NCI-H2081 (cell line): ENCODE measurements at places on chromosomes 3 and 15.

- DNase-seq, result no peak
Observed at GRCh38 chr3:52227766-52228165, 2.3 kb upstream of the TLR9 start.

DNA sequence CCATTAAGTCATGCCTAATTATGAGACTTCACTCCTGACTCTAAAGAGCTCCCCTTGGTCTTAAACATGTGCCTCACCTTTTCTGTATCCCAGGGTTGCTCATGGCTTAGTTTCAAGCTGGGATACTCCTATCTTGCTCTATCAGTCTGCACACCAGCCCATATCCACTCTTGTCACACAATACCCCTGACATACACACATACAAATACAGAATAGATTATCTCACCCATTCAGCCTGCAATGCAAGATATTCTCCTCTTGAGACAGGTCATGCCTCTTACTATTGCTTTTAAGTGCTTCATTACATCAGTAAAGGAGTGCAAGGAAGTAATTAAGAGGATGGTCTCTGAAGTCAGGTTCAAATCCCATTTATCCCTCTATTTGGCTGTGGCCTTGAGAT, 587.3 kb downstream of the IGSF11 start:
- DNase-seq, result no peak

DNA sequence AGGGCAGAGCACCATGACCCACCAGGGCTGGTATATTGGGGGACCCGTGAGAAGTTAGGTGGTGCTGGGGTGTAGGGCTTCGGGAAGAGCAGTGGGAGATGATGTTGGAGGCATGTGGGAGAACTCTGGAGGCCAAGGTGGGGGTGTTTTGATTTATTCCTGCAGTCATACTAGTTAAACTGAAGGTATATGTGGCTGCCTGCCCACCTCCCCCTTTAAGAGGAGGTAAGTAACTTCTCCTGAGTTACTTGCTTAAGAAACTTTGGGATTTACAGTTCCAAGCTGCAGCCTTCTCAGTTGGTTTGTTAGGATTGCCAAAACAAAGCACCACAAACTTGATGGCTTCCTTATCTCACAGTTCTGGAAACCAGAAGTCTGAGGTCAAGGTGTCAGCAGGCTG, 73.1 kb upstream of the AGBL1 start:
- DNase-seq, result no peak

DNA sequence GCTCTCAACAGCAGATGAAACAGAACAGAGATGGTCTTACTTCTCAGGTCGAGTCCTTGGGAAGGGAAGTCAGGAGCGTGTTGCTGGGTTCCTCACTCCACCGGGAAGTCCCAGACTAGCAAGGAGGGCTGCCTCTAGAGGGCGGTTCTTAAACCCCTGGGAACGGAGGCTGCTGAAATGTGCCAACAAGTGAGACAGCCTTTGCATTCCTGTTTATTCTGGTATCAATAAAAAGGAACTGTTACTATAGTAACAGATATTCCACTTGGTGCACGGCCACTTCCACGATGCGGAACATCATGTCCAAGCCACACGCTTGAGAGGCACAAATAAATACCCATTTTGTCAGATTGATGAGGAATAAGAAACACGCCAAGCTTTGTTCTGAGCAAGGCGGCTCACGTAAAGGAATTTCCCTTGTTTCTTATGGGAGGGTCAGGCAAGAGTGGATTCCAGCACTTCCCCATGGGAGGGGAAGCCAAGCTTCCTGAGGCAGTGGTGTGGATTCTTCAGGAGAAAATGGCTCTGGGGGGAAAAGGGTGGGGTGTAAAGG, at the start of gene FAM107A:
FAM107A (minus strand) TSS at position 123 of the 553 bp plus-strand sequence. CDS start 7,531 bp downstream, outside the sequence.
- no peak for DNase-seq

DNA sequence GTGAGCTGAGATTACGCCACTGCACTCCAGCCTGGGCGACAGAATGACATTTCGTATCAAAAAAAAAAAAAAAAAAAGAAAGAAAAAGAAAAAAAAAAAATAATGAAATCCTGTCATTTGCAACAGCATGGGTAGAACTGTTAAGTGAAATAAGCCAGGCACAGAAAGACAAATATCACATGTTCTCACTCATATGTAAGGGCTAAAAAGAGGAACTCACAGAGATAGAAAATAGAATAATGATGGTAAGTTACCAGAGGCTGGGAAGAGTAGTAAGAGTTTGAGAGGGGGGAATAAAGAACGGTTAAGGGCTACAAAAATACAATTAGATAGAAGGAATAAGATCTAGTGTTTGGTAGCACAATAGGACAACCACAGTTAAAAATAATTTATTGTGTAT, 19.7 kb downstream of the DENND6A start:
- no peak for DNase-seq

DNA sequence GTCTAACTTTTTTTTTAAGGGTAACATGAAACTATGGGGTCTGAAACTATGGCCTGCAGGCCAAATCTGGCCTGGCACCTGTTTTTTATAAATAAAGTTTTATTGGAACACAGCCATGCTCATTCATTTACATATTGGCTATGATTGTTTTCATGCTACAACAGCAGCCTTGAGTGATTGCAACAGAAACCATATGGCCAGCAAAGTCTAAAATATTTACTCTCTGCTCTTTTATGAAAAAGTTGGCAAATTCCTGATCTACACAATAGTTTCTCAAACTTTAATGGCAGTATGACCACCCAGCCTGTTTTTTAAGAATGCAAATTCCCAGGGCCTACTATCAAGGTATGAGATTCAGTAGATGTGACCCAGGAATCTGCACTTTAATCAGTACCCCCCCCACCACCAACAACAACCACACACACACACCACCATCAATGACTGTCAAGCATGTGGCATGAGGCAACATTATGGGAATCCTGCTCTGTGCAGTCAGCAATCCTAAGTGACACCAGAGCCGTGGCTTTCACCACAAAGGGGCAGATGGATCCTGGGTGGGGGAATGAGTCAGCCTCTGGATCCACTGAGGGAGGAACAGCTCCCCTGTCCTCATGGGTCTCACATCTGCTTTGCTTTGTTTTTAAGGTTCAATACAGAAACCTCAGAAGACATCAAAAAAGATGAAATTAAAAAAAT, 142.8 kb downstream of the NTRK3 start:
- DNase-seq, result no peak

- DNase-seq, result no peak
Observed at GRCh38 chr3:69324362-69325025, 61.4 kb downstream of the FRMD4B start.

DNA sequence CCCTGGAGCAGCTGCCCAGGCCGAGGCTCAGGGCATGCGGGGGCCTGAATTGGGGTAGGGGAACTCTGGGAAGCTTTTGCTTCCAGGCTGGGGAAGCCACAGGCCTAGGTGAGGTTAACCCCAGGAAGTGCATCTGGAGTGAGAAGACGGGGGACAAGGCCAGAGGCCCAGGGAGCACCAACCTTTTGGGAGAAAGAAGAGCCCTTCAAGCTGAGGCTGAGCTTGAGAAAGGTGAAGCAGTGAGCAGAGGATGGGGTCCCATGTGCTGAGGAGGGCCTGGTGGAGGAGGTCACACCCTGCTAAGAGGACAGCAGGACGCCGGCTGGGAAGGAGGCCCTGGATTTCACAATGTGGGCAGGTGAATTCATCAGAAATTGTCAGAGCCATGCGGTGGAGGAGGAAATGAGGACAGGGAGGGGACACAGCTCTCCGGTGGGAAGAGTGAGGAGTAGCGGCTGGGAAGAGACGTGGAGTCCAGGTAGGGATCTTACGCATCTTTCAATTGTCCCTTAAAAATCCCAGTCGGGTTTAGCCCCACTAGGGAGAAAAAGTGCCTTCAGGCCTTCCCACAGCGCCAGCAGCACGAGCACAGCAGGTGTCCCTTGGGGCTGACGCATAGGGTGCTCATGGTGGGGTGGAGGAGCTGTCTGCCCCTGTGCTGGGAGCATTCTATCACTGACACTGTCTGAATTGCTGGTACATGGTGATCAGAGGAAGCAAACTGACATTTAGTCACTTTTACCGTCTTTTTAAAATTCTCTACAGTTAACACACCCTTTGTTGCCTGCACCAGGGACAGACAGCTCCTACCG, 50.9 kb downstream of the HCN4 start:
- DNase-seq, result peak; percentile 7

DNA sequence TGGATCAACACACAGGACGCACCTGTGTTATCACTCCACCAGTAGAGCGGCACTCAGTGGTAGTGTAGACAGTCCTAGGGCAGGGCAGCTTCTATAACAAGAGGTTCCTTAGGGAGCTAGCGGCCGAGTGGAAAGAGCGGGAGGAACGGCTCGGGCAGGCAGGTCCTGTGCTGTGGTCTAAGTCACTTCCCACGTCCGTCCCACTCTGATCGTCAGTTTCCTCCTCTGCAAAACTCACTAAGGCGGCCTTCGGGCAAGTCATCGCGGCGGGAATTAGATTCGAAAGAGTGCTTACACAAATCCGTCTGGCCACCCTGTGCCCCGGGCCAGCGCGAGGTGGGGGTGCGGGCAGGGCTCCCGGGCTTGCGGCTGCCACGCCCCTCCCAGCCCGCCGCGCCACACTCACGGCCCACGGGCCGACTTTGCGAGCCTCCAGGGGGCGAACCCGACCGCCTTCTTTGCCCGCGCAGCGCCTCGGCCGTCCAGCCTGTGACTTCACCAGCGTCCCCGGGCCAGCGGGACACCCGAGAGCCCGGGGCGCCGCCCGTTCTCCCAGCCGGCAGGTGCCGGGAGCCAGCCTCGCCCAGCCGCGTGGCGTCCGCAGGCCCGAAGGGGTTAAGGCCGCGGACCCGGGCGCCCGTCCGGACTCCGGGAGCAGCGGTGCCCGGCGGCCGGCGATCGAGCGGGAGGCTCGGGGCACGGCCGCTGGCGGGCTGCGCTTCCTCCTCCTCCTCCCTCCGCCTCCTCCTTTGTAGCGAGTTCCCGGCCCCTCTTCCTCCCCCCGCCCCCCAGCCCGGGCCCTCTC, 416 bp upstream of the CORO2B start:
- DNase-seq, result peak; percentile 55

- DNase-seq, result peak; percentile 56
Observed at GRCh38 chr3:172279191-172279640, 169.0 kb downstream of the GHSR start.

DNA sequence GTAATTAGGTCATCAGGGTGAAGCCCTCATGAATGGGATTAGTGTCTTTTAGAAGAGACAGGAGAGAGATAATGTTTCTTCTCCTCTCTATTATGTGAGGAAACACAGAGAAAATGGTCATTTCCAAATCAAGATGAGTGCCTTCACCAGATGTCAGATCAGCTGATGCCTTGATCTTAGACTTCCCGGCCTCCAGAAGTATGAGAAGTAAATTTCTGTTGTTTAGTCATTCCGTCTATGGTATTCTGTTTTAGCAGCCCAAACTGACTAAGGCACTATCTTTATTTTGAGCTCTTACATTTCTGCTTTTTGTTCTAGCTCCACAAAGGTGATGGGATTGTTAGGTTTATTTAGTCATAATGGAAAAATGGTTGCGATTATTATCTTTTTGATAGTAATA, 273.2 kb upstream of the GADL1 start:
- DNase-seq, result no peak

GRCh38 chr3:167728176-167728575, 6.5 kb downstream of the PDCD10 start:
- DNase-seq, result no peak

DNA sequence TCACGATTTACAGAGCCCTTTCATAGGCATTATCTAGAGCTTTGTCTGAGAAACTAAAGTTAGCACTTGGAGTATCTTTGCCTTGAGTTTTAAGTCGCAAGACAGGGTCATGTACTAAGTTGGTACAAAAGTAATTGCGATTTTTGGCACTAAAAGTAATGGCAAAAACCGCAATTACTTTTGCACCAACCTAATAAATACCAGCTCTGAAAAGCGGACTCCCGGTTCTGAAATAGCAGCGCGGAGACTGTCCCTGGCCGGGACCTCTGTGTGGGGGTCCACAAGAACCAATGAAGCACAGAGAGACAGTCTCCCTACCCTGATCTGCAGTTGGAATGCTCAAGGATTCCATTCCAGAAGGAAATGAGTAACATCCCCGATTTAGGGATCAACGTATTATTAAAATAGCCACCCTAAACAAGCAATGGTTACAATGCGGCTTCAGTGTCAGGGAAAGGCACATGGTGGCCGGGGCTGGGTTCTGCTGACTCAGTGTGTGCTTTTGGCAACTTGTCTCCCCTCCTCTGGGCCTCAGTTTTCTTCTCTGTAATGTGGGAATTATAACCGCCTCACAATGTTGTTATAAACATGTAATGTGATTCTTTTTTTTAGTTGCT, 150.3 kb upstream of the MCTP2 start:
- DNase-seq, result no peak

- no peak for DNase-seq
Observed at GRCh38 chr15:81225161-81225671, 28.5 kb downstream of the IL16 start.

DNA sequence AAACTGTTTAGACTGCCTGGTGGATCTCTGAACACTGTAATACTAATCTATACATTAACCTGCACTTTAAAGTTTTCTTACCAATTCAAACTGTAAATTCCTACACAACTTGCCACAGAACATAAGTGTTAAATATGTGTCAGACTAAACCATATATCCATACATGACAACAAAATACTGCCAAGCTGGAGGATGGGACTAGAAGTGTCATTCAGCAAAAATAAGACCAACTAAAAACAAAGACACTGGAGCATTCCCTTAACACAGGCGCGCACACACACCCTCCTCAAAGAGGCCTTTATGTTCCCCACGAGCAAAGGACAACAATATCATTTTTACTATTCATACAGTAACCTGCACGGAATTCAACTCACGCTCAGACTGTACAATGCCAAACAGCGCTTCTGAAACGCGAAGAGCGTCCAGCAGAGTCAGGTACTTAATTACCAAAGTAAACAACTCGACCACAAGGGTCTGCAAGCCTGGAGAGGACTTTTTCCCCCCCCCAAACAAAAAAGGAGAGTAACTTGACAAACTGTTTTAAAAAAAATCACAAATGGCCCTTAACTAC, 1.1 kb downstream of the DCUN1D1 start:
- DNase-seq, result peak; percentile 56

DNA sequence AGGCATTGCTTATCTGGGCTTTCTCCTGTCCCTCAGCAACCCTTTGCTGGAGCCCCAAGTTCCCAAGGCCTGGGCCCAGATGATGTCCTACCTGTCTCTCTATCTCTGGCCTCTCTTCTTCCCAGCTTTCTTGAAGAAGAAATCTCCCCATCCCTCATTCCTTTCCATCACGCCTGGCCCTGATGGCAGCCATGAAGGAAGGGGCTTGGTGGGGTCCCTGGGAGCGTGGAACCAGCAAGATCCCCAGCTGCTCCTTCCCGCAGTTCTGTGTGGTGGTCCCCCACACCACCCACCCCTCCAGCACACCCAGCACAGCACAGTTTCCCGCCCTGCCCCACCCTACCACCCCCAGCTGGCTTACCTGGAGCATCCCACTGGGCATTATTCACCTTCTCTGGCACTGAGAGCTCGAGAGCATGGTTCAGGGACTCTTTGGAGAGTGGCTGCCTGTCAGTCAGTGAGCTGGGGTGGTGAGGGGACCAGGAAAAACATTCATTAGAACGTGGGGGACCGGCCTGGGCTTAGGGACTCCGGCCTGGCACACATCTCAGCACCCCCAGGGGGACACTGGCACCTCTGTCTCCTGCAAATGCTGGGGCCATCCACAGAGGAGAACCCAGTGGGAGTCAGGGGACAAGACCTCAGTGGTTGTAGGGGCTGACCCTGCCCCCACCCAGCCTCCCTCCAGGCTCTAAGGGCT, 26.6 kb downstream of the ACSBG1 start:
- DNase-seq, result no peak
